ENCODE measurements at places on chromosomes 12 and 14.

DNA sequence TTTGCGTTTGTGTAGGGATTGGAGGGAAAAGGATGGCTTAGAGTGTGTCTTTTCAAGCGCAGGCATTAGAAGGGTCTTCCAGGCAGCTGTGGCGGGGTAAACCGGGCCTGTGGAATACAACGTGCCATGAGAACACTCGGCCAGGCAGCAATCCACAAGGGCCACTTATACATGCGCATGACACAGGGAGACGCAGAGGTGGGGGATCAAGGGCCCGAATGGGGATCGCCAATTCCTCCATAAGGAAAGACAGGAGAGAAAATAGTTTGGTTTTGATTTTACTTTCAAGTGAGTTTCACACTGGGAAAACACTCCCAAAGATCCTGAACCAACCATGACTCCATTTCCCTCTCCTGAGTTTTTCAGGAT, 71.6 kb downstream of the SPRING1 start:
- DNase-seq: no peak

DNA sequence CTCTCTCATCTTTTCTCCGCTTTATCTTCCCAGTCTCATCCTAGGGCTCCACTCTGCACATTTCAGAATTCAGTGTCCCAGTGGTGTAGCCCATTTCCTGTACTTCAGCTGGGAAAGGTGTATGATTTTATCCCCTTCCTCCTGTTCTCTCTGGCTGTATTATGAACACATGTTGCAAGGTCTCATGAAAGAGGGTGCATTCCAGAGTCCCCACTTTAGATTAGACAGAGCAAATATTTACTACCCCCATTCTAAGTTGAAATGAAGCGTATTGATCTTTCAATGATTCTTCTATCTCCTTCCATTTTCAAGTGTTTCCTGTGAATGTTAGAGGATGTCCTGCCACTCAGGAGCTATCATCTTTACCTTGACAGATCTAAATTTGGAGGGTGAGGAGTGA, 123.2 kb downstream of the WIF1 start:
- DNase-seq: no peak

GRCh38 chr12:25743679-25744215, 190.7 kb upstream of the LMNTD1 start:
- no peak for DNase-seq

GRCh38 chr14:31025367-31026076, at the start of gene AP4S1:
TSS of gene AP4S1 (plus strand) at chr14:31025649. CDS start at chr14:31066197, 40,548 bp downstream.
- DNase-seq: peak; percentile 71

DNA sequence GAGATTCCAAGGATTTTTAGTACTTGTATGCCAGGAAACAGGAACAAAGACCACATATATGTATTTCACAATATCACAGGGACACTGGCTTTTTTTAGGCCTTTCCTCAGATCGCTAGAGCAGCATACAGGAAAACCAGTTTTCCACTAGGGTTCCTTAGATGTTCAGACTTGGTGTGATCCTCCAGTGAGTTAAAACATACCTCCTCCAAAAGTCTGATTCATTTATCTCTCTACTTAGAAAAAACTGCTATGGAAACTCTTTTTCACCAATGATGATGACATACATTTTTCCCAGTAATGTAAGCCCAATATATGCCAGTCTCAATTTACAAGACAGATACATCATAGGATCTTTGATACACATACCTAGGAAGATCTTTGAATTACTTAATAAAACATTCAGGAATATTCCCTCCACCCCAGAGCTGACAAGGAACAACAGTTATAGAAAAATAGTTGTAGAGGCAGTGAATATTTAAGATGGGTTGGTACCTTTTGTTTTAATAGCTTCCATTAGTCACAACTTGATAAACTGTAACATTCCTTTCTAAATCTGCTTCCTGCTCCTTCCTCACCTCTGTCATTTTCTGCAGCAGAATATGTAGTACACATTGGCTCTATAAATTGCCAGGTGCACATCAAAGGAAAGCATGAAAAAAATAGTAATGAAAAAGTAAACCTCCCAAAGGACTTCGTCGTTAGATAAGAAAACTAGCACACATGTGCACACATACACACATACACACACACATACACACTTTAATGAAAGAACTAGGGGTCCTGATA, 27.5 kb downstream of the BCAT1 start:
- DNase-seq: no peak

All from activated CD4-positive, alpha-beta T cell treated with anti-CD3 and anti-CD28 coated beads for 36 hours (primary cell).